ENCODE measurements at places on chromosomes 2 and 18. TPM values are rescaled to one million over a fixed set of nuclear protein-coding genes. Genes with fewer than 3 reads are reported as not detected.

DNA sequence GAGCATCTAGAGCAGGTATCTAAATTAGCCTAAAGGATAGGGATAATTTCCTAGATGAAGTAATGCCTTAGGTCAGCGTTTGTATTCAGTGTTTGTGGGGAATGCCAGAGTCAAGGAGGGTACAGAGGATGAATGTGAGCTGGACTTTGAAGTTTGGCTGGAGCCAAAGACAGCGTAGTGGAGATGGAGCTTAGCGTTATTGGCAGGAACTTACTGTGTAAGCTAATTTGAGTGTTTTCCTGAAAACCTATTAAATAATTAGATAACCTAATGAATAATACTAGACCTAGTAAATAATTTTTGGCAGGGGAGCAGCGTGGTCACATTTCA lies 4.2 kb downstream of the RNF138 start:
- peak overlapping the region; percentile 87 for H3K27ac ChIP-seq
- H3K27me3 ChIP-seq = no peaks in the 10 kb centered on the region
- no peak overlapping the region for H3K4me3 ChIP-seq
- no peak for DNase-seq

- no peaks in the 10 kb centered on the region for H3K36me3 ChIP-seq
- H3K27me3 ChIP-seq = no peaks in the 10 kb centered on the region
- no peak overlapping the region for H3K27ac ChIP-seq
- no peaks in the 10 kb centered on the region for H3K4me1 ChIP-seq
Measured at GRCh38 chr18:6976935-6977334, 140.7 kb downstream of the LAMA1 start.

DNA sequence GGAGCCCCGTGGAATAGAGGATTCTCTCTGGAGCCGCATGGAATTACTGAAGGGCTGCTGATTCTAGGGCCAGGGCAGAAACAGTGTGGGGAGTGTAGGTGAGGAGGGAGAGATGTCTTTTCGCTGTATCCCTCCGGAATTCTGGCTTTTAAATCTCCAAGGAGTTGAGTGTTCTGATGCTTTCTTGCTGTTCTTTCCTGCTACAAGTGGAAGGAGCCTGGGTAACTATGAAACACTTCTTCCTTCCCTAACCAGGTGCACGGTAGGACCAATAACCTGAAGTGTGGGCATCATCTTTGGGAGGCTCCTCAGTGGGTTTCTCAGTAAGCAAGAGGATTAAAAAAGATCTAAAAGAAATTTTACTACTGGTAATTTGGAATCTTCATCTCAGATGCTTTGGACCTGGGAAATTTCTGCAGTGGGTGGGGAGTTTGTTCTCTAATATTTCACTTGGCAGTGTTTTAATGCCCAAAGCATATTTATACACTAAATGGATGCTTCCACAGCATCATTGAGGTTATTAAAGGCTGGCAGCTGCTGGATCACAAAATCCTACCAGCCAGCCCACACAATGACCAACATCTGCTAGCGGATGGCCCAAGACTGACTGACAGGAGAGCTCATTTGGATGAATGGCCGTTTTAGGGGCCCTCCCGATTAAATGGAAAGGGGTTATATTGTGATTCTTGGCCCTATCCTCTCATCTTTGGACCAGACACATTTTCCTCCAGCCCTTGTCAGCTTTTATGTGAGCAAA lies 2.1 kb downstream of the EML6 start:
- peaks cover 34% of the 10 kb centered on the region for H3K27me3 ChIP-seq
- DNase-seq = no peak
- H3K4me3 ChIP-seq = peak overlapping the region; percentile 92
- peaks cover 12% of the 10 kb centered on the region for H3K4me1 ChIP-seq
- no peaks in the 10 kb centered on the region for H3K36me3 ChIP-seq

DNA sequence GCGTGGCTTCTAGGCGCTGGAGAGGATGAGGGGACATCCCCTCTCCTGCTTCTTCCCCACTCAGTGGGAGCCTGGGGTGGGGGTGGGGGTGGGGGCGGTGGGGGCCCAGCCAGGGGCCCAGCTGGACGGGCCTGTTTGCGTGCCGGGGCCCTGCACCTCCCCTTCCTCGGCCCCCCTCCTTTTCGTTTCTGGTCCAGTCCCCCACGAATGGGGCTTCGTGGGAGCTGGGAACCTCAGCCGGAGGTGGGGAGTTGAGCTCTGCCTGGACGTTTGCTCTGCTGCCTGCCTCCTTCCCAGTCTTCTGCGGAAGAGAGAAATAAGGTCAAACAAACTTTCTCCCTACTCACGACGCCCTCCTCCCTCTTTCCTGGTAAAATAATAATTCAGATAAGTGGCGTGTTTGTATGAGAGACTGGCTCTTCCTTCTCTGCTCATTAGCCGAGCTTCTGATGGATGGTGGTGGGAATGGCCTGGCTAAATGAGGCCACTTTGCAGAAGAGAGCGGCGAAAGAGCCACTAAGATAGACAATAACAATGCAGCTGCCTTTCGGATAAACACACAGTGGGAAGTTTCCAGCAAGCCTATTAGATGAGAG lies 782 bp downstream of the MTA3 start:
- H3K4me1 ChIP-seq = peaks cover 20% of the 10 kb centered on the region
- H3K4me3 ChIP-seq = peak overlapping the region; percentile 88
- H3K36me3 ChIP-seq = no peaks in the 10 kb centered on the region
- peak overlapping the region; percentile 67 for H3K27ac ChIP-seq

GRCh38 chr2:226730481-226730880 lies 69.1 kb downstream of the IRS1 start:
- DNase-seq = no peak
- no peak overlapping the region for H3K4me3 ChIP-seq
- H3K27ac ChIP-seq = no peak overlapping the region
- H3K4me1 ChIP-seq = peaks cover 6% of the 10 kb centered on the region

DNA sequence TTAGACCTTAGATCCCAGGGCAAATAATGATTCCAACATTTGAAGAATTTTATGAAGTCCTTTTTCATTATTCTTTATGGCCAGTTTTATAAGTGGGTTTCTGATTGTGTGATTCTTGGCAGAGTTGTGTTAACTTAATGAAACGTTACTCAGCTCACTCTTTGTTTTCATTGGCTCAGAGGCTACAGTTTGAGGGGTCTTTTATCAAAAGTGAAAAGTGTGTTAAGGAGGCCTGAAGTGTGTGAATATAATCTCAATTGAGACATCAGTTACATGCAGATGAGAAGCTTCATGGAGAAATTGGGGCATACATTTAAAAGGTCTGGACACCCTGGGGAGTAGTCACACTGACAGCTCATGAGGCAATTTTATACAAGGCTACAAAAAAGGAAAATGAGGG lies 74.6 kb downstream of the ASXL3 start:
- DNase-seq = no peak
- no peak overlapping the region for H3K27ac ChIP-seq

RESP18 gene
- not detected for polyA plus RNA-seq

SMAD7 gene
- 1.5 TPM for polyA plus RNA-seq

ANKRD30BL gene
- not detected for polyA plus RNA-seq

IL1R1 gene
- not detected for polyA plus RNA-seq

CCDC68 gene
- polyA plus RNA-seq = not detected
